ENCODE measurements at places on chromosomes 5 and 9.

GRCh38 chr5:149303210-149303609, 31.6 kb downstream of the AFAP1L1 start:
- DNase-seq, result no peak

- DNase-seq, result no peak
Measured at GRCh38 chr5:130023604-130024003, 119.3 kb downstream of the CHSY3 start.

- DNase-seq, result no peak
Measured at GRCh38 chr5:150335778-150336177, 21.7 kb upstream of the TCOF1 start.

DNA sequence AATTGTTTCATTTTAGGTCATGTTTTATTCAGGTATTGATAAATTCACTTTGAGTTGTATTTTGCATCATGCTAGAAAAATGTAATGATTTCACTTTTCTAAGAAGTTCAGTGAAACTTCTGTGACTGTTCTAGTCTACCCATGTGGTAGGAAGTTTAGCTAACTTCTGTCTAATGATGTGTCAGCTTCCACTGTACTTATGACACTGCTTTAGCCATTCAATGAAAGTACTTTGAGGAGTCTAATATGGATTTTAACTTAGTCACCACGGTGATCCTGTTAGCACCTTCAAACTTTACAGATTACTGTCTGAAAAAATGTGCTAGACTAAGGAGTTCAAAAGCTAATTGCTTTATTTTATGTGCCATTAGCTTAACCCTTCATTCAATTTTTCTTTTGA, 1510.5 kb upstream of the CDH9 start:
- no peak for DNase-seq

- DNase-seq, result no peak
Measured at GRCh38 chr9:129014608-129015007, 13.5 kb downstream of the SH3GLB2 start.

- no peak for DNase-seq
Measured at GRCh38 chr5:90421136-90421535, 11.6 kb upstream of the CETN3 start.

DNA sequence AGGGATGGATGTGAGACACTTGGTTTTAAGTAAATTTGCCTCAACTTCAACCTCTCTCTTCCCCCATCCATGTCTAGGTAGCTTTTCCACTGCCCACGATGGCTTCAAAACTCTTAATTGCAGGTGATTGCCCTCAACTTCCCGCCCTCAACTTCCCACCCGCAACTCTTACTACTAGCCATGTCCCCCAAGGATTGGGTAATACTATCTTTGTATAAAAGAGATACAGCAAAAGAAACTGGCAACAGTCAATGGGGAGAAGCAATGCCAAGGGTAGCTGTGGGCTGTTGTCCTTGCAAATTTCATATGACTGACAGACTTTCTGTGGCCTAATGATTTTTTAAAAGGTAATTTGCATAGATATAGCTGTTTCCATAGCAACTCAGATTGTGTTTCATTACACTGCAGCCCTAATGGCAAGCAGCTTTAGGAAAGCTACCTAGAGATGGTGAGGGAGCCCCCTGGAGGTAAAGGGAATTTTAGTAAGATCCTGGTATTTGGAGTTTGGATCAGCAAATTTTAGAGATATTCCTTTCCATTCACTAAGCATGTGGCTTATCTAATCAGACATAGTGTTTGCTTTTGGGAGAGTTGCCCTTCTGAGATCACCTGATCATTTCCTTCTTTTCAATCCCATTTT, 421.5 kb upstream of the DAP start:
- peak; percentile 52 for DNase-seq

GRCh38 chr5:73120222-73121118, at the start of gene TMEM171:
Gene TMEM171 (plus strand): TSS chr5:73120575. CDS start chr5:73123374, 2,799 bp downstream.
- DNase-seq, result peak; percentile 30

DNA sequence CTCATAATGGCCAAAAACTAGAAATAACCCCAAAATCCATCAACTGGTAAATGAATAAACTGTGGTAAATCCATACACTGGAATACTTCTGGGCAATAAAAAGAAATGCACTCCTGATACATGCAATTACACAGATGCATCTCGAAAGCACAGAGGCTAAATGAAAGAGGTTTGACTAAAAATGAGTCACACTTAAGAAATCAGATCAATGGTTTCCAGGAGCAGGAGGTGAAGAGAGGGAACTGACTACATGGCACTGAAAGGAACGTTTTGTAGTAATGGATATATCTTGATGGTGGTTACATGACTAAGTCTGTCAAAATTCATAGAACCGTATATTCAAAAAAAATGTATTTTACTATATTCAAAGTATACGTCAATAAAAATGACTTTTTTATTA, 42.4 kb downstream of the STRBP start:
- no peak for DNase-seq

DNA sequence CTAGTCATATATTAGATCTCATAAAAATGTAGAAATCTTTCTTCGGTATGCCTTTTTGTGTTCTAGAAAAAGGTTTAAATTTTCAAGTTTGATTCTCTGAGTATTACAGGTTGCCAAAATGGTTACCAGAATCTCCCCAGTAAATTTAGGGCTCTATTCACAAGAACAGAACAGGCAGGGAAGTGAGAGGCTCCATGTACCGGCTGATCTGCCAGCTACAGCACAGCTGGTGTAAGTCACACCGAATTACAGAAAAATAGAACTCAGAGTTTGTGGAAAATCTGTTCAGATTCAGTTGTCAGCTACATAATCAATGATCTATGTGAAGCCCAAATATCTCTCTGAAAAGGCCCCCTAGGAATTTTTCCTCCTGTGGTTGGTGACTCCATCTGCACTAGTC, 10.5 kb downstream of the FAM81B start:
- no peak for DNase-seq

DNA sequence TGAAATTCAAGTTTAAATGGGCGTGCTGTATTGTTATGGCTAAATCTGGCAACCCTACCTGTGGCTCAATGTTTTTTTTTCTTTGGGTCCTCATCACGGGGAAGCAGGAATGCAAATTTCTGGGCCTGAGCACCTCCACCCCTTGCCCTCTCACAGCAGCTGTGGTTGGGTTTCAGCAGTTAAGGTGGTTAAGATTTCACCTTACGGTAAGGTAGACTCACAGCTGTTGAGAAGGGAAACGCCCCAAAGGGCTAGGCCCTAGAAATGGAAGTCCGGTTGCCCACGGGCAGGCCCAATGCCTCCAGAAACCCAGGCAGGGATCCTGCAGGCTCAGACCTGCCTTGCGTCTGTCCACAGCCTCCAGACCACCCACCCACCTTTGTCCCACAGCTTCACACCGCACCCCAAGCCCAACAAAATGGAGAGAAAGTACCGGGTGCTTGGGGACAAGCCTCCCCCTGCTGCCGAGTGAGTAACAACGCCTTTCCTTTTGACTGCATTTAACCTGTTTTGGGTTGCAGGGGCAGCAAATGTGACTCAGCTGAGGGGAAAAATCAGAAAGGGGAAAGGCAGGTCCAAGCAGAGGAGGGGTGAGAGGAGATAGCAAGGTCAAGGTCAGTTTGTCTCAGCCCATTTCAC, 48.1 kb upstream of the TDRD7 start:
- no peak for DNase-seq

DNA sequence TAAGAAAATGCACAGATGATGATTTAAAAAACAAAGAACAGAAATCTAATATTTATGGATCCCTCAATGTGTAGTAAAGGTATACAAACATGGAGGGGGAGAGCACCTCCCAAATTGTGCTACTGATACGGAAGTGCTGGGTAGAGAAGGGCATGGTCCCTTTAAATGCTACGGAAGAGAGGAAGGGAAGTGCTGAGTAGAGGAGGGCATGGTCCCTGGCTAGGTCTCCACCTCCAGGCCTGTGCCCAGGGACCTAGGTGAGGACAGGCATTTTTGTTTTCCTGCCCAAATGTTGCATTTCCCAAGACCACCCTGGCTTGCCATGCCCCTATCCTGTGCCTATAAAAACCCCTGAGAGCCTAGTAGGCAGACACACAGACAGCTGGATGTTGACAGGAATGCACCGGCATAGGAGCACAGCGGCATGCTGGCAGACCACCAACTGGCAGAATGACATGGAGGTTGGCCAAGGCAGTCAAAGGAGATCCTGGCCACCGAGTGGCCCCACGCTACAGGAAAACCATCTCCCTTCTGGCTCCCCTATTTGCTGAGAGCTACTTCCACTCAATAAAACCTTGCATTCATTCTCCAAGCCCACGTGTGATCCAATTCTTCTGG, 62.1 kb upstream of the SPDL1 start:
- DNase-seq, result no peak

DNA sequence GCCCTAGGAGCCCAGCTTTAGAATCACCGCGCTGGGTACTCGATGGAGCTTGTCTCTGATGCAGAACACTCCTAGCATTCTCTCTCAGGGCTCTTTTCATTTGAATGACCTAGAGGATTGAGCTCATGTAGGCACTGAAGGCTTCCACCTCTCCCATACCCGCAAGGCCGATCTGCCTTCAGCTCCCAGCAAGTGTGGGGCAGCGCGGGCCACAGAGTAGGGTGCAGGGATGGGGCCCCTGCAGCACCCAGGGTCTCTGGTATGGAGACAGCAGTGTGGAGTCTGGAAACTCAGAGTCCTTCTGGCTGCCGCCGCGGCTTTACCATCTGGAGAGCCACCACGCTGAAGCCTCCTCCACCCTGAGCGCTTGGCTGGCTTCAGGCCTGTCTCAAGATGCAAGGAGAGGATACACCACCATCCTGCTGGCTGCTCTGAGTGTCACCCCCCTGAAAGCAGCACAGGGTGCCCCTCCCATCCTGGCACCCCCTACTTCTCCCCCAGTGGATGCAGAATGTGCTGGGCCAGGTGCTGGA, 12.9 kb downstream of the STKLD1 start:
- DNase-seq, result no peak

DNA sequence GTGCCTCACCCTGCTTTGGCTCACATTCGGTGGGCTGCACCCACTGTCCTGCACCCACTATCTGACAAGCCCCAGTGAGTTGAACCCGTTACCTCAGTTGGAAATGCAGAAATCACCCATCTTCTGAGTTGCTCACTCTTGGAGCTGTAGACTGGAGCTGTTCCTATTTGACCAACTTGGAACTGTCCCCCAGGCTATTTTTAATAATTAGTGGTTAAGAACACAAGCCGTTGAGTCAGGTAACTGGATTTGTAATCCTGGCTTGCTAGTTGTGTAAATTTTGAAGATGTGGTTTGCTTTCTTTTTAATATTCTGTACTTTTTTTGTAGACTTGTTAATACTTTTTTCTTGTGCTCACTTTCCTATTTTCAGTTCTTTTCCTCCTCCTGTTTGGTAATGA, 81.2 kb downstream of the CNTLN start:
- DNase-seq, result no peak

DNA sequence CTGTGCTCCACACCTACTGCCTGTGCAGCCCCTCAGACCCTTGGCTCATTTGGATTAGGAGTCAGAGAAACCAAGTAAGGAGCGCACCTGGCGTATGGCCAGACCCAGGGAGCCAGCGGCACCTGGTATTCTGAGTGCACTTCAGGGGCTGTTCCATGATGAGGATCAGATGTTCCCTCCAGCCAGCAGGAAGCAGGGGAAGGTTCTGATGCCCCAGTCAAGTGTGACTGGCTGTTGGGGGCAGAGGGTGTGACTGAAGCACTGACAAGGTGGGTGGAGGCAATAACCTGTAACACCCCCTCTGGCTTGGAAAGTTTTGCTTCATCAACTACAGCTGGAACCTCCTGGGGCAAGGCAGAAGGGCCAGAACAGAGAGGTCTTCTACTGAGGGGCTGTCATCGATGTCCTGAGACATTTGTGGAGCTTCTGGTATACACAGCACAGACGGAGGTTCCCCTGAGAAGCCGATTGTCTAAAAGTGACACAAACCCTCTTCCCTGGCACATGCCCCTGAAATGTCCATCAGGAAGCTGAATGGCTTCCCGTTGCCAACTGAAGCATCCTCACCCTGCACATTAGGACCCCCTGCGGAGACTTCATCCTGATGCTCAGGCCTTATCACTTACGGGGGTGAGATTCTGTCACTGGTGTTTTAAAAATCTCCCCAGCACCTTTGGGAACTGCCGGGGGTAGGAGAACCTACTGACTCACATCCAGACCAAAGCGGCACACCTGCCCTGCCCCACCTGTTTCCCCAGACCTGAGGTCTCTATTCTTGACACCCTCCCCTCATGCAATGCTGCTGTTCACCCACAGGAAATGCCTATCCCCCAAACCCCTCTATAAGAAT, 21.1 kb downstream of the TRAF1 start:
- no peak for DNase-seq

GRCh38 chr9:106954558-106954957, 91.6 kb downstream of the ZNF462 start:
- DNase-seq, result no peak

GRCh38 chr5:160968480-160968879, 116.5 kb upstream of the ATP10B start:
- no peak for DNase-seq

DNA sequence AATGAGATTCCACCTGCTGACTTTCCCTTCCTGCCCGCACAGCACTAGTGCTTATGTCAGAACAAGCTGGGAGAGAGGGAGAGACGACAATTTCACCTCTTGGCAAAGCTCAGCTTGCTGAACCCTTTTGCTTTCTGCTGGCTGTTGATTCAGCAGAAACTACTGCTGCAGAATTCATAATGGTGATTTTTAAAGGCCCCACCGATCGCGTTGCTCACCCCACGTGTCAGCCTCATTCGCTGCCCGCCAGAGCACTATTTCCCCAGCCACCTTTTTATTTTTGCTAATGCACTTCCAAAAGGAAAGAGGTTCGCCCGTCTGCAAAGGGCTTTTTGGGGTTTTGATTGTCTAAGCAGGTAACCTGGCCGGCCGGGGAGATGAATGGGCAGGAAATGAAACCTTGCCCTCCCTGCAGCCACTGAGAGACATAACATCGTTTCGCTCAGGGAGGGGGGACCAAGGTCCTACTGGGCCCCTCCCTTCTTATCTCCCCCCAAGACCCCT, 1.3 kb downstream of the PPP2R2B start:
- peak; percentile 14 for DNase-seq

- DNase-seq, result peak; percentile 70
Measured at GRCh38 chr5:101390151-101390908, 487.2 kb upstream of the ST8SIA4 start.

GRCh38 chr5:138339091-138339456, 1.0 kb downstream of the FAM53C start:
- DNase-seq, result no peak

DNA sequence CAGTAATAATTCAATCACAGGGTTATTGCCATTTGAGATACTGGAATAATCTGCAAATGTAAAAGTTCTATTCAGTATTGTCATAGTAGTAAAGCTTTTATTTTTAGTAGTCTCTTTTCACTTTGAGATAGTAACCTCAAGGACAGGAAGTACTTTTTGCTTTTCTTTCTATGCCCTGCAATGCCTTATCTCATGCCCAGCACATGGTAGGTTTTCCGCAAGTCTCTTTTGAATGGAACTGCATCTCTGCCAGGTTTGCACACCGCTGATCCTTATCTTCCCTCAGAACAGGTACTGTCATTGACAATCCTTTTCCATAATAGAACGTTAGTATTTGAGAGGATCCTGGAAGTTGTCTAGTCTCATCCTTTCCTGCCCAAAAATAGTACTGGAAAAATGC, 91.8 kb upstream of the IFNK start:
- DNase-seq, result no peak

DNA sequence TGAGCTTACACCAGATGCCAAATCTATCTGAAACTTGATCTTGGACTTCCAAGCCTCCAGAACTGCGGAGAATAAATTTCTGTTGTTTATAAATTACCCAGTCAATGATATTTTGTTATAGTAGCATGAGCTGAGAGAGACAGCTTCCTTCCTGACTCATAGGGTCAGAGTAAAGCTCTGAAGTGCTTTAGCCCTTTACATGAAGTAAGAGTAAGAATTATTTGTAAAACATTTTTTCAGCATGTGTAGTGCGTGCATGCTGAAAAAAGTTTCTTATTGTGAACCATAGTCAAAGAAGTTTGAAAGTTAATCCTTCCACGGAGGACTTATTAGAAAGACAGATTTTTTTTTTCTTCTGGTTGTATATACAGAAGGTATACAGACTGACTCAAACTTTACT, 172.4 kb downstream of the DMRT2 start:
- DNase-seq, result no peak
